ENCODE measurements at places on chromosomes 1 and 21.

DNA sequence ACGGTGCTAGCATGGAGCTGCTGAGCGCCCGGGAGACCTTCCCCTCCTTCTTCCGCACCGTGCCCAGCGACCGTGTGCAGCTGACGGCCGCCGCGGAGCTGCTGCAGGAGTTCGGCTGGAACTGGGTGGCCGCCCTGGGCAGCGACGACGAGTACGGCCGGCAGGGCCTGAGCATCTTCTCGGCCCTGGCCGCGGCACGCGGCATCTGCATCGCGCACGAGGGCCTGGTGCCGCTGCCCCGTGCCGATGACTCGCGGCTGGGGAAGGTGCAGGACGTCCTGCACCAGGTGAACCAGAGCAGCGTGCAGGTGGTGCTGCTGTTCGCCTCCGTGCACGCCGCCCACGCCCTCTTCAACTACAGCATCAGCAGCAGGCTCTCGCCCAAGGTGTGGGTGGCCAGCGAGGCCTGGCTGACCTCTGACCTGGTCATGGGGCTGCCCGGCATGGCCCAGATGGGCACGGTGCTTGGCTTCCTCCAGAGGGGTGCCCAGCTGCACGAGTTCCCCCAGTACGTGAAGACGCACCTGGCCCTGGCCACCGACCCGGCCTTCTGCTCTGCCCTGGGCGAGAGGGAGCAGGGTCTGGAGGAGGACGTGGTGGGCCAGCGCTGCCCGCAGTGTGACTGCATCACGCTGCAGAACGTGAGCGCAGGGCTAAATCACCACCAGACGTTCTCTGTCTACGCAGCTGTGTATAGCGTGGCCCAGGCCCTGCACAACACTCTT, 1.1 kb downstream of the TAS1R3 start:
- DNase-seq, result no peak

DNA sequence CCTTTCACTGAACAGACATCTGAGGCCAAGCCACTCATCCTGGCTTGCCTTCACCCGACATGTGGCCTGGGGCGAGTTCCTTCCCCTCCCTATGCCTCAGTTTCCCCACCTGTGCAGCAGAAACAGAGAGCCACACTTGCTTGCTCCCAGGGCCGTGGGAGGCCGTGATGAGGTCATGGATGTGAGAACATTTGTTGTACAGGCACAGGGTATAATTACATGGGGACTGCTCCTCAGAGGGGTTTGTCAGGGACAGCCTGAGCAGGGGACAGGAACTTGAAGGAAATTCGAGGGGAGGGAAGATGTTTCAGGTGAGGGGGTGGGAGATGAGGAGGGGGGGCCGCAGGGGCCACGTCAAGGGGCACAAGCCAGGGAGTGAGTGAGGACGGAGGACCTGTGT, 56.1 kb downstream of the ALPL start:
- DNase-seq, result no peak

DNA sequence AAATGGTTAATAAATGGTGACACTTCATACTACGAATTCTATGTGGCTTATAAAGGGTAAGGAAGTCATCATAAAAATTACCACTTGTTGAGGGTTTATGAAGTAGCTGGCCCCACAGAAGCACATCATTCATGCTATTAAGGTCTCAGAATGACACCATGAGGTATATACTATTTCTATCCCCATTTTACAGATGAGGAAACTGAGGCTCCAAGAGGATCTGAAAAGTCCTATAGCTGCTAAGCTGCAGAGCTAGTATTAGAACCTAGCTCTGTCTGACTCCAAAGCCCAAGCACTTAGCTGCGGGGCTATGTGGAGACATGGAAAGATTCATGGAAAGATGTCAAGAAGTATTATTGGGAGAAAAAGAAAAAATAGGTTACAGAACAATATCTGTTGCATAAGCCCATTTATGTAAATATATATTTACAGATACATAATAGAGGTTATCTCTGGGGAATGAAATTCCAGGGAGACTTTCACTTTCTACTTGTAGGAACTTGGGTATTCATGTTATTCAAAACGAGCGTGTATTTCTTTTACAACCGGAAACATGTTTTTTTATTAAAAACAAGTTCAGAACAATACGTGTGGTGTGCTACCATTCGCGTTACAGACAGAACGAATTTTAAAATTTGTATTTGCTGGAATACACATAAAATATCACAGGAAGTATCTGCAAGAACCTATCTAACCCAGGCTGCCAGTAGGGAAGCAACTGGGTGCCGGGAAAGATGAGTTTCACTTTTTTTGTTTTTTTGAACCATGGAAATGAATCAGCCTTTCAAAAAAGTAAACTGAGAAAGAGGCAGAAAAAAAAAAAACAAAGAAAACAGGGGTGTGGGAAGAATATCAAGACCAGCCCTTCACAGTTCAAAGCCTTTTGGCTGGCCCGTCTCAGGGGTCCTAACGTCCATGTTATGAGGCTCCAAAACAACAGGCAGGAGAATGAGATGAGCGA, 13.4 kb downstream of the SPOCD1 start:
- DNase-seq, result no peak

DNA sequence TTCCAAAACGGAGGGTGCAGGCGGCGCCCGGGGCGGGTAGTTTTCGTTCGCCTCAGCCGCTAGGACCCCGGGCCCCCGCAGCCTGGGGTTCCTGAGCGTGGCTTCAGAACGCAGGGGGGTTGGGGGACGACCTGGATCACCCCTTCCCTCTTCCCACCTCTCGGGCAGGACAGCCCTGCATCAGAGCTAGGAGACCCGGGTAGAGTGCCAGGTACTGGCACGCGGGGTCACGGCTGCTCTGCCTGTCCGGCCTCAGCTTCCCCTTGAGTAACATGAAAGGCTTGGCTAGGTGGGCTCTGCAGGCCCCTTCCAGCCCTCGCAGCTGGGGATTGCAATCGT, 484 bp downstream of the DFFB start:
- no peak for DNase-seq

DNA sequence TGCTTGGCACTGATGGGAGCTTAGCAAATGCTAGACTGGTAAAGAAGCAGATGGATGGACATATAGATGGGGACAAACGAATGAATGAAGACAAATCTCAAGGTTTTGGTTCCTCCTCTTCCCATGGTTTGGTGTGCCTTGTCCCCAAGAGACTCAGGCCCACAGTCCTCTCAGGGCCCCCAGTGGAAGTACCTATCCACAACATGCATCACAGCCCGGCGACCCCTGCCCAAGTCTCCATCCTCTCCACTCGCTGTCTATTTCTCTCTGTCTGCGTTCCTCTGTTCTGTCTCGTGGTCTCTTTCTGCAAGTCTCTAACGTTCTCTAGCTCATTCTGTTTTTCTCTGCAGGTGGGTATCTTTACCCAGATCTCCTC, 85.8 kb downstream of the GLIS1 start:
- DNase-seq, result no peak

DNA sequence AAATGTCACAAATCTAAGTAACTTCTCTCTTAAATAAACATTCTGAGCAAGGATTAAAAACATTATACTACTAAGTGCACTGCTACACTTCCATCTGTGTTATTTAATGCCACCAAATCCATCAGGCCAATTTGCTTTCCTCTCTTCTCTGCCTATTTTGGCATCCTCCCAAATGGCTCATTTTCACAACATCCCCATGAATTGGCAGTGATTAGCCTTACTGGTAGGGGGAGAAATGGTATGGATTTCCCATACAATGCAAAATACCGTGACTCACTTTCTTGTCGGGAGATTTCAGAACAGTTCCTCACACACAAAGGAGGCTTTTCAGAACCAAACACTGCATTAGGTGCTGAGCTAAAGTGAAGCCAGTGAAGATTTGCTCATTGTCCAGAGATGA, 195.7 kb downstream of the MIS18A start:
- DNase-seq, result no peak

- peak; percentile 3 for DNase-seq
Measured at GRCh38 chr1:94418664-94419655, 771 bp downstream of the ABCD3 start.

- no peak for DNase-seq
Measured at GRCh38 chr1:106173101-106173500, 883.4 kb upstream of the PRMT6 start.

DNA sequence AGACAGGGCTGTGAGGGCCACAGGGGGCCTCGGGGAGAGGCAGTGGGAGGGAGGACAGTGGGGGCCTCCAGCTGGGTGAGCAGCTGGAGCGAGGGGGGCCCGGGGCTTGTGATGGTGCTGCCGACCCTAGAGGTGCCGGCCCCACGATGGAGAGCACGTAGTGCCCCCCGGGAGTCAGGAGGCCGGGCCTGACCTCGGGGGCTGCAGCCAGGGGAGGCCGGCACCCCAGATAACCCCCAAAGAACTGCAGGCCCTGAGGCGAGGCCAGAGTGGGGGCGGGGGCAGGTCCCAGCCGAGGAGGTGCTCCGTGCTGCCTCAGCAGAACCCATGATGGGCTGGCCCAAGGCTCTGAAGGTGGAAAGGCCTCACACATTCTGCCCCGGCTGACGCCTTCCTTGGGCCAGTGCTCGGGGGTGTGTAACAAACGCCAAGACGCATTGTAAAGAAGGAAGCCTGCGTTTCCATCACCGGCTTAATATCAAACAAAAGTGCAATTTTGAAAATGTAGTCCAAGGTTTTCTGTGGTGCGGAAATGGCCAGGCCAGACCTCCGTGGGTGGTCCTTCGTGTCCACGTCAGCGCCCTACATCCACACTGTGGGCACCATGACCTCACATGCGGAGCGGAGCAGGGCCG, 55.2 kb downstream of the COL6A1 start:
- no peak for DNase-seq

DNA sequence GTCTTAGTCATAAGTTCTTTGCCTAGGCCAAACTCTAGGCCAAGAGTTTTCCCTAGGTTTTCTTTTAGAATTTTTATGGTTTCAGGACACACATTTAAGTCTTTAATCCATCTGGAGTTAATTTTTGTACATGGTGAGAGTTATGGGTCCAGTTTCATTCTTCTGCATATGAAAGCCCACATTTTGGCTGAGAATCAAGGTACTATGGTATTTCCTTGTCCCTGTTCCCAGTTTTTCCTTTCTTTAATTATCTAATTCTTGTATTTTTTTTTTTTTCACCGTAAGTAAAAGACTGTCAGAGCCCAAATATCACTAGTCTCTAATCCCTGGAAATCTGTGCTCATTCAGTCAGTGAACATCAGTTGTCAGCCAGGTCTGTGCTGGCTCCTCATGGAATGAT, 105.4 kb downstream of the MAP3K21 start:
- DNase-seq, result no peak

DNA sequence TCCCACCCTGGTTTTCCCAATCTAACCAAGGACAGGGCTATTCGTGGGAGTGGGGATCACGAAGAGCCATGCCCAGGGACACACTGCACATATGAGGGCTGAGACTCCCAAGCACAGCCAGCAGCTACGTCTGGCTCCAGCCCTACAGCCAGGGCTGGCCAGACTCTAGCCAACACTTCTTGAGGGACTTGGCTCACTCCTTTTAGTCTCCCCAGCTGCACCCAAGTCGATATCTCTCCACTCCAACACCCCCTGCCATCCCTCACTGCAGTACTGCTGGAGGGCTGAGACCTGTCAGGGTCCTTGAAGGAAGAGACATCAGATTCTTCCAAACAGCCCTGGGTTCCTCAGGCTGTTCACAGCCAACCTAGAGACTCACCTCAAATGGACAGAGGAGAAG, 62.6 kb downstream of the CD46 start:
- DNase-seq, result no peak

DNA sequence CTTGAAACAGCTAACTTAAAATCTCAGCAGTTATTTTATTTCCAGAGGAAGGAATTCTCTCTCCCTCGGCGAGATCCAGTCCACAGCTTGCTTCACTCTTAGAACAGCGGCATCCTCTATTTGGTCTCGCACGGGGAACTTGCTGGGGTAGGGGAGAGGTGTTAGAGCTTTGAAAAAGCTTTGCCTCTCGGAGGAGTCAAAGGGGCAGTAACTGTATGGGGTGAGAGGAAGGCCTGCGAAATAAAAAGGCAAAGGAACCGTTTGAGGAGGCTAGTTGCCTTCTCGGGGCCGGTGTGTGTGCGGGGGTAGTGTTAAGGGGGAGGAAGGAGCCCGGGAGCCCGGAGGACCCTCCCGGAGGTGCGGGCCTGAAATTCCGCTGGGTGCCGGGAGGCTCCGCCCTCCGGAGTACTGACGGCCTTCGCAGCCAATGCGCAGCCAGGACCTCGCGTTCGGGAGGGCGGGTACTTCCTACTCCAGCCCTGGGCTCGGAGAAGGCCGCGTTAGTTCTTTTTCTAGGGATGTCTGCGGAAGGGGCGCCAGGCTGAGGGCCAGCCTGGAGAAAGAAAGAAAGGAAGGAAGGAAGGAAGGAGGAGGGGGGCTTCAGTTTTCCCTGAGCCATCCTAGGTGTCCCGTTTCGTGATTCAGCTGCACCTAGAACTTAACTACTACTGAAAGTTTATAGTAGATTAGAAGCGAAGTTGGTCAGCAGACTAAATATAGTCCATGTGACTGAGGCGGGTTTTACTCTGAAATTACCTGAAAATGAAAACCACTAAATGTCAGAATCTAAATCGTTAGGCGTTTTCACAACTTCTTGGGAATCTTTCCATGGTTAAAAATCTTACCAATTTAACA, 2.2 kb downstream of the NEK7 start:
- no peak for DNase-seq

- DNase-seq, result no peak
Measured at GRCh38 chr1:29240986-29241385, 4.7 kb downstream of the PTPRU start.

GRCh38 chr1:19074361-19074901, 118.0 kb upstream of the IFFO2 start:
- peak; percentile 49 for DNase-seq
